Stimulated activated CD8-positive, alpha-beta memory T cell treated with anti-CD3 and anti-CD28 coated beads, Interleukin-4, amount 100 ng/mL, for 1 hour (primary cell): ENCODE measurements at places on chromosomes 6 and 20.

DNA sequence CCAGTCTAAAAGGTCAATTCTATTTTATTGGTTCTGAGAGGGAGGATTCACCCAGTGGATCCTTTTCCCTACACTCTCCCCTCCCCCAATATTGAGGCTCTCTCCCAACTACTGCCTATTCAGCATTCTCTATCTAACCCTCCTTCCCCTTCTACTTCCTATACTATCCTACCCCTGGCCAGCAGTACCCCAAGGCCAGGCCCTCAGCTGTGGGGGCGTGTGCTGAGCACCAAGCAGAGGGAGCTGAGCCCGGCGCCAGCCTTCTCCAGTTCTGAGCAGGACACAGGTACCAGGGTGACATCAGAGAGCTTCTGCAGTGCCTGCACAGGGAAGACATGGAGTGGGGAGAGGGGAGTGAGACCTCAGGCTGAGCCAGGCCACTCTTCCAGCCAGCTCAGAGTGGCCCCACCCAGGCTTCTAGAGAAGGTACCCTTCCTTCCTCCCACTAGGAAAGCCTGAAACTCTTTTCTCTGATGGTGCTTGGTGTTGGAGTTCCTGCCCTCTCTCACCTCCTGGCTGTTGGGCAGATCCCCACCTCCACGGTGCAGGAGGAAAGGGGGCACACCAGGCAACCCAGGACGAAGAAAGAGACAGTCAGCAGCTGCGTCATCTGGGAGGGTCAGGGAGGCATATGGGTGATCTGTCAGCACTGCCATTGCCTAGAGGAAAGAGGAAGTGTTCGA, 1.9 kb downstream of the DDAH2 start:
- no peak for DNase-seq

GRCh38 chr6:42511803-42512422, 51.9 kb upstream of the UBR2 start:
- DNase-seq, result no peak

- no peak for DNase-seq
Observed at GRCh38 chr6:33983721-33984465, 162.0 kb downstream of the GRM4 start.

GRCh38 chr6:112274774-112275173, 20.4 kb upstream of the LAMA4 start:
- no peak for DNase-seq

DNA sequence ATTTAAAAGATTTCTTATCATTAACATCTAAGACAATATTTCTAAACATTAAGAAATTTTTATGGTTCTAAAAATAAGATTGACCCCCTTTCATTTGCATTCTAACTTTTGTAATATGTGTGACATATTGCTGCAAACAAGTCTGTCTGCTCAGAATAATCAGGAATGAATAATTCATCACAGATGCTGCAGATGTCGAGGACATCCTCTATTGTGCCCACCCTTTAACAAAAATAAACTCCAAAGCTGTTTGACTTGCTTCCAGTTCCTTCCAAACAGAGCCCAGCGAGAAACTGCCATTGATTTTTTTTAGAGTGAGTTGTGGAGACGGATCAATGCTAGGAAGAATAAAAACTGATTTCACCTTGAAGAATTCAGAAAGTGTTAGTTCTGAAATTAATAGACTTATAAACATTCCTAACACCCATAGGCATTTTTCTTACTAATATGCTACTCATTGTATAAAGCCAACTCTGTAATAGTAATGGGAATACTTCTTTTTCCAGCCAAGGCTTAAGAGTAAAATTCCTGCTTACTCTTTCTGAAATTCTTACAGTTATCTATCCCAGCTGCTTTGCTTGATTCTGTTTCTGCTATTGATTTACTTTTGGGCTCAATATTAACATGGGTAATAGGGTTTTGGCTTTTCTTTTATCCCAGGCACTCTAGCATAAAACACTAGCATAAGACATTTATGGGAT, 244.8 kb upstream of the FAM83B start:
- no peak for DNase-seq

- DNase-seq, result no peak
Observed at GRCh38 chr6:98839781-98840361, 5.5 kb downstream of the POU3F2 start.

DNA sequence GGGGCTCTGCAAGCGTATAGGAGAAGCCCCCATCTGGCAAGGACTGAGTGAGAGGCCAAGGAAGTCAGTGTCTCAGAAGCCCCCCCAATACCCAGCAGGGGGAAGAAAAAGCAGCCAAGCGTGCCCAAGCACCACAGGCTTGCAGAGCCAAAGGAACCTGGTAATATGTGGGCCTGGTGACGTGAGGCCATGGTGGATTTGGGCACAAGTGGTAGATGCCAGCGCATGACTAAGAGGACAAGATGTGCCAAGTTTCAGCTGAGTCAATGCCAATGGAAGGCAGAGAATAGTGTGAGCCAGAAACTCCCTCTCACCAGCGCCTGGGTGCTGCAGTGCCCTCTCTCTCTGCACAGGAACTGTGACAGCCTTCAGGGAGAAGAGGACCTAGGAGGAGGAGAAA, 110.0 kb downstream of the QRSL1 start:
- no peak for DNase-seq

- DNase-seq, result peak; percentile 5
Observed at GRCh38 chr6:46848684-46849360, 55.6 kb downstream of the MEP1A start.

DNA sequence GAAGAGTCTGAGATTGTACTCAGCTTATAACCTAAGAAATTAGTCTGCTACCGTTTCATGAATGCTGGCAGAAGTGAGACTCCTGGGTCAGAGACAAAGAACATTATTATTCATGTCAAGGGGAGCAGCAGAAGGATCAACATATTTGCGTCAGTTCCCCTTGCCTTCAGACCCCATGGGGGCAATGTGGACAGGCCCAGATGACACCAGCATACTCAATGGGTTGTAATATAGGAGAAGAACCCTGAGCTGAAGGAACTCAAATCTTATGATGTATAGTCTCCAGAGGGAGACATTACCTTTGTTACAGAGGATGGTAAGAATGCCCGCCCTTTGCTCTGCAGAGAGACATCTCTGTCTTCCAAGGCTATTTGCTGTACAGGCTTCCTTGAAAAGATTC, 384.4 kb downstream of the EPM2A start:
- no peak for DNase-seq

DNA sequence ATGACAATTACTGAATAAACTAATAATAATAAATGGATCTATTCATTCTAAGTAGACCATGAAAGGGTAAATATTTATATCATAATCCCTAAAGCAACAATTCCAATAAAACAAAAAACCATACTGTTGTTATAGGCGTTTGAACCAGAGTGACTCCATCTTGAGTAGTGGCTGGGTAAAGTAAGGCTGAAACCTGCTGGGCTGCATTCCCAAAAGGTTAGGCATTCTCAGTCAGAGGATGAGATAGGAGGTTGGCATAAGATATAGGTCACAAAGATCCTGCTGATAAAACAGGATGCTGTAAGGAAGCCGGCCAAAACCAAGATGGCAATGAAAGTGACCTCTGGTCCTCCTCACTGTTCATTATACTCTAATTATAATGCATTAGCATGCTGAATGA, 8.3 kb downstream of the OR2H1 start:
- DNase-seq, result no peak

DNA sequence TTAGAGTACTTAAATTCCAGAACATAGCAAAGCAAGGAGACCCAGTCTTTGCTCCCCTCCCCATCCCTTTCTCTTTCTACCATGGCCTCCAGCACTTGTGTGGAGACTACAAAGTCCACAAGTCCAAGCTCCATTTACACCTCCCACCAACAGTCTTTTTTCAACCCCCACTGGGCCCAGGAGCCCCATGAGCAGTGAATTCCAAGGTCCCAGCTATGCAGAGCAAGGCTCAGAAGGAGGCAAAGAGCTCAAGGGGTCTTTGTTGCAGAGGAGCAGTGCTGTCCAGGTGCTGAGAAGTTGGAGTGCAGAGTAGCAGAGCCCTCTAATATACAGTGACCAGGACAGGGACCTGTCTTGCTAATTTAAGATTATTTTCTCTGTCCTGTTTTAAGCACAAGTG, 9.0 kb downstream of the PAK5 start:
- no peak for DNase-seq

- no peak for DNase-seq
Observed at GRCh38 chr6:37088897-37089296, 81.1 kb upstream of the PIM1 start.
